ENCODE measurements at places on chromosomes 3 and 15. TPM values are rescaled to one million over a fixed set of nuclear protein-coding genes. Genes with fewer than 3 reads are reported as not detected.

DAZL gene
- total RNA-seq = not detected

COL6A5 gene
- total RNA-seq = not detected

GABRR3 gene
- not detected for total RNA-seq

GRIP2 gene
- 0.27 TPM for total RNA-seq

FBXO40 gene
- not detected for total RNA-seq

CCRL2 gene
- 7.0 TPM for total RNA-seq

TUSC7 gene
- total RNA-seq = not detected

EAF2 gene
- 26.0 TPM for total RNA-seq

CFAP91 gene
- total RNA-seq = not detected

SLC9A9 gene
- total RNA-seq = 1.1 TPM

IL17RD gene
- total RNA-seq = 40.4 TPM

CD276 gene
- total RNA-seq = 28.9 TPM

FAM240A gene
- not detected for total RNA-seq

ADCY5 gene
- total RNA-seq = 41.5 TPM

FBXL22 gene
- total RNA-seq = 9.1 TPM

SRP14 gene
- 511 TPM for total RNA-seq

ARPIN gene
- 28.4 TPM for total RNA-seq

STARD9 gene
- total RNA-seq = 11.1 TPM

KBTBD8 gene
- total RNA-seq = not detected

SMCO1 gene
- total RNA-seq = not detected

CASR gene
- 1.4 TPM for total RNA-seq

ARNT2 gene
- total RNA-seq = 4.0 TPM

EXD1 gene
- not detected for total RNA-seq

PCOLCE2 gene
- total RNA-seq = not detected

FRMD5 gene
- 0.40 TPM for total RNA-seq

SI gene
- 1.6 TPM for total RNA-seq

PLSCR2 gene
- not detected for total RNA-seq

PLCB2 gene
- 5.5 TPM for total RNA-seq

CP gene
- total RNA-seq = not detected

CDHR4 gene
- not detected for total RNA-seq

ADPGK gene
- 31.7 TPM for total RNA-seq

EIF2A gene
- 20.9 TPM for total RNA-seq

SPINT1 gene
- 480 TPM for total RNA-seq

IVD gene
- total RNA-seq = 122 TPM

STRA6 gene
- total RNA-seq = not detected

ZDHHC19 gene
- not detected for total RNA-seq

PRSS50 gene
- total RNA-seq = not detected

SLC24A5 gene
- total RNA-seq = not detected

APBA2 gene
- total RNA-seq = 8.2 TPM

SCN11A gene
- total RNA-seq = 0.27 TPM

SNX22 gene
- total RNA-seq = 2.2 TPM

HTR3E gene
- total RNA-seq = not detected

DNAH1 gene
- 20.5 TPM for total RNA-seq

LRRC2 gene
- total RNA-seq = 2.0 TPM

CEP63 gene
- 16.1 TPM for total RNA-seq

GCNT3 gene
- 117 TPM for total RNA-seq

ULK3 gene
- 473 TPM for total RNA-seq

KLF15 gene
- total RNA-seq = 6.3 TPM

RNF7 gene
- 92.4 TPM for total RNA-seq

ABTB1 gene
- 45.0 TPM for total RNA-seq

KNL1 gene
- 7.6 TPM for total RNA-seq

CD200R1 gene
- total RNA-seq = 0.68 TPM

HDGFL3 gene
- 7.6 TPM for total RNA-seq
